Stimulated activated CD4-positive, alpha-beta T cell treated with anti-CD3 and anti-CD28 coated beads, Interleukin-15, amount 100 ng/mL, for 1 hour (primary cell): ENCODE measurements at places on chromosomes 11 and 22.
A peak's percentile ranks its signal among the peaks of the same experiment; 100 is the strongest.

GRCh38 chr22:50581031-50581949 lies 1.4 kb downstream of the CHKB start:
- DNase-seq: no peak

DNA sequence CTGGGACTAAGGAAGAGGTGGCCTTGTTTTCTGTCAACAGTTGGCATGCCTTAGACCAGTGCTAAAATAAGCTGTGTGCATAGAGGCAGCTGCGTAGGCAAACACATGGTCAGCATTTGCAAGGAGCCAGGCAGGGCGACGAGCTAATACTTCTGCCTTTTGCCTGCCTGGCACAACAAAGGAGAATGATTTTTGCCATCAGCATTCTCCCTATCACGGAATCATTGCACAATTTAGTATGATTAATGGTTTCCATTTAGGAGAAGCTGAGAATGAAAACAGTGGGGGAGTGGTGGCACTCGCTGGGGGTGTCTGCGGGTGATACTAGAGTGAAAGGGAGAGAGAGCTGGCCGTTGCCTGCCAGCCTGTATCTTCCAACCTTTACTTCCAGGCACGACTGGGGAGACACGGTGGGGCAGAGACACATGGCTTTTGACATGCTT lies 336.0 kb downstream of the CADM1 start:
- no peak for DNase-seq

GRCh38 chr22:23751441-23751996 lies 607 bp upstream of the ZNF70 start:
- DNase-seq: no peak

- no peak for DNase-seq
These were observed 4.0 kb upstream of the SGSM1 start for GRCh38 chr22:24801901-24802465.

DNA sequence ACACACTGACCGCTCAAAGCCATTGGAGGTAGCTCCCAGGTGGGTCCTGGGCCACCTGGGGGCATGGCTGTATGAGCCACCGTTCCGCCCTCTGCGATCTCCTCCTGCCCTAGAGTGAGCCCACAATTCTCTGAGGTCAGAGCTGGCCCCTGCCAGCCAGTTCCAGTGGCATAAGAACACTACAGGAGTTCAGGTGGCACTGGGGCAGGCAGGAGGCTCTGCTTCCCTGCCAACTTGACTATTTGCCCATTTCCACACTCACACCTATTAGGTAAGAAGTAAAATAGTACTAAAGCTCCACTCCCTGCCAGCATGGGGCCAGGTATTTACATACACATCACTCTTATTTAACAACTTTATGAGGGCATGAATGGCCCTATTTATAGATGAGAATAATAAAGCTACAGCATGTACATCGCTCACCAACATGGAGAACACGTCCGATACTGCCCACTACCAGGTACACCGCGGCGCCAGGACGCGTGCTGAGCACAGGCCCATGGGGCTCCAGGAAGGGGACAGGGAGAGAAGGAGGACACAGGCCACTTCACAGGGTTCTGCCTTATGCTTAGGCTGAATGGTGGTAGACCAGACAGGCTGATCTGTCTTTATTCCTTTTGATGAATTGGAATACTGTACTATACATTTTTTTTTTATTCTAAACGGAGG lies 26.2 kb downstream of the PISD start:
- no peak for DNase-seq

GRCh38 chr11:64742889-64743590 lies 902 bp downstream of the RASGRP2 start:
- peak; percentile 64 for DNase-seq

- no peak for DNase-seq
These were observed 22.0 kb downstream of the MMP20 start for GRCh38 chr11:102603091-102603490.

- DNase-seq: no peak
These were observed 57.1 kb upstream of the C11orf87 start for GRCh38 chr11:109364851-109365250.
